Esophagus muscularis mucosa (tissue), 4 donors: ENCODE measurements at places on chromosomes 5 and 9.
A peak's percentile ranks its signal among the peaks of the same experiment; 100 is the strongest.

GRCh38 chr9:1969160-1969559, 46.0 kb upstream of the SMARCA2 start:
- H3K4me3 ChIP-seq: no peak overlapping the region
- no peaks in the 10 kb centered on the region for H3K4me1 ChIP-seq
- H3K36me3 ChIP-seq: no peaks in the 10 kb centered on the region
- no peaks in the 10 kb centered on the region for H3K27me3 ChIP-seq
- H3K27ac ChIP-seq: no peak overlapping the region

DNA sequence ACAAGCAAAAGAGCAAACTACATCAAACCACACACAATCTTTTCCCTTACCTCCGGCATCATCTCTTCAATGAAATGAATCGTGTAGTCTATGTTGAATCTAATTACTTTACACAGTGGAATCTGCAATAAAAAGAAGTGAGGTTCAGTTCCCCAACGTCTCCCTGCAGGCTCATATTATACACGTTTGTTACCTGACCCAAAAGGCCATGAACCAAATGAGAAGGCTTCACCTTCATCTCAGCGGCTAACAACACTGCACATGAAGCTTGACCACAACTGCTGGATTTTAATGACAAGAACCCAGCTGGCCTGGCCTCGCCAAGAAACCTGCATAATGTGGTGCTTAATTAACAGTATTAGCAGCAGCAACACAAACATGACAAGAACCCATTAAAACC, 45.5 kb downstream of the DROSHA start:
- H3K27me3 ChIP-seq: no peaks in the 10 kb centered on the region
- no peaks in the 10 kb centered on the region for H3K4me1 ChIP-seq
- H3K27ac ChIP-seq: no peak overlapping the region
- no peak overlapping the region for H3K4me3 ChIP-seq
- DNase-seq: no peak

GRCh38 chr5:121144764-121145163, 680.7 kb downstream of the PRR16 start:
- DNase-seq: no peak
- no peaks in the 10 kb centered on the region for H3K4me1 ChIP-seq
- H3K4me3 ChIP-seq: no peak overlapping the region
- H3K27me3 ChIP-seq: no peaks in the 10 kb centered on the region
- H3K36me3 ChIP-seq: no peaks in the 10 kb centered on the region

- H3K27ac ChIP-seq: no peak overlapping the region
- no peak overlapping the region for H3K4me3 ChIP-seq
- DNase-seq: no peak
- no peaks in the 10 kb centered on the region for H3K27me3 ChIP-seq
- H3K4me1 ChIP-seq: peaks cover 13% of the 10 kb centered on the region
These were observed 88.1 kb upstream of the TLE1 start for GRCh38 chr9:81777482-81777881.

- DNase-seq: no peak
- H3K27ac ChIP-seq: no peak overlapping the region
- H3K4me1 ChIP-seq: peaks cover 5% of the 10 kb centered on the region
- no peaks in the 10 kb centered on the region for H3K27me3 ChIP-seq
These were observed 289.1 kb upstream of the ITGA1 start for GRCh38 chr5:52498607-52499006.

GRCh38 chr5:5155617-5156016, 15.5 kb downstream of the ADAMTS16 start:
- no peak overlapping the region for H3K4me3 ChIP-seq
- no peaks in the 10 kb centered on the region for H3K27me3 ChIP-seq
- H3K36me3 ChIP-seq: no peaks in the 10 kb centered on the region
- peak; percentile 66 for DNase-seq
- no peak overlapping the region for H3K27ac ChIP-seq
- no peaks in the 10 kb centered on the region for H3K4me1 ChIP-seq

- no peaks in the 10 kb centered on the region for H3K4me1 ChIP-seq
- no peaks in the 10 kb centered on the region for H3K36me3 ChIP-seq
- H3K27ac ChIP-seq: no peak overlapping the region
- no peak overlapping the region for H3K4me3 ChIP-seq
- H3K27me3 ChIP-seq: no peaks in the 10 kb centered on the region
These were observed 18.4 kb upstream of the SLC9A3 start for GRCh38 chr5:542319-543311.

DNA sequence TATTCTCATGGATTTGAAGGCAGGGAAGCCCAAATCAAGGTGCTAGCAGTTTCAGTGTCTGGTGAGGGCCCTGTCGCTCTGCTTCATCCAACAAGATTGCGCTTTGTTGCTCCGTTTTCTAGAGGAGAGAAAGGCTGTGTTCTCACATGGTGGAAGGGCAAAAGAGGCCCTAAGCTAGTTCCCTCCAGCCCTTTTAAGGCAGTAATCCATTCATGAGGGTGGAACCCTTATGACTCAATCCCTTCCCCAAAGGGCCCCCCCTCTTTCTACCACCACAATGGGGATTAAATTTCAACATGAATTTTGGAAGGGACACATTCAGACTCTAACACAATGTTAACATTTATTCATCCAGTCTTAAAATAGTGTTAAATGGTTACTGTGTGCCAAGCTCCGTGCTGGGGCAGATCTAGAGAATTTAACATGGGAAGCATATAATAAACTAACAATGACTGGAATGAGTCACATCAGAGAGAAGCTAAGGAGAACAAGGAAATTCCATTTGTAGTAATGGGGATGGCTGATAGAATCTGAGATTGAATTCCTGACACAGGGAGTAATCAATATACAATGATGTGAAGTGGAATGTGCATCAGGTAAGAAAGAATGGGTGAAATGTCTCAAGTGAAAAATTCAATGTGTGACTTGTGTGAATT, 382.8 kb upstream of the ZNF608 start:
- peak; percentile 31 for DNase-seq
- H3K27me3 ChIP-seq: no peaks in the 10 kb centered on the region
- no peaks in the 10 kb centered on the region for H3K4me1 ChIP-seq
- no peaks in the 10 kb centered on the region for H3K36me3 ChIP-seq
